ENCODE measurements at places on chromosomes 13 and 19.

GRCh38 chr13:82747291-82747690 lies 1135.0 kb downstream of the SLITRK1 start:
- DNase-seq = no peak

DNA sequence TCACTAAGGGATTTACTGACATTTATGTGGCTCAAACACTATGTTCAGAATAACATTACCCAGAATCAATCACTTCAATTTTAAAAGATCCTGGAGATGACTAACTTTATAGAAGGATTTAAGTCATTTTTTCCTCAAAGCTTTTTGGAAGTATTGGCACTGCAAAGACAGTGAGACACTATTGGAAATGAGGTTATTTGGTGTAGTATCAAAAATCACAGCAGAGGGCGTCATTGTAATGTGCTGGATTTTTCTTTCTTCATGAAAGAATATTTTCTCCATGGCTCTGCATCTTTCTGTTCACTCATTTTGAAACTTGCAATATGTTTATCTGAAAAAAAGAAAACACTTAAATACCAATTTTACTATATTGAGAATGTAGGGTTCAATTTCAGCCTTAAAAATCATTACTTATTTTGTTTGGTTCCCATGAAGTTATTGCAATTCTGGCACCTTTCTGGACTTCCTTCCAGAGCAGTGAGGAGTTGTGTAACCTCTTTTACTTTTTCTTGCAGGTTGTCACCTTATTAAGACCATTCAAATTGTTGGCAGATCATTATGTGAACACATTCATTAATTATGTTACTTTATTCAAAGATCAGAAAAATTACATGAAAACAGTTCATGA lies 3.7 kb upstream of the CSNK1A1L start:
- DNase-seq = no peak

DNA sequence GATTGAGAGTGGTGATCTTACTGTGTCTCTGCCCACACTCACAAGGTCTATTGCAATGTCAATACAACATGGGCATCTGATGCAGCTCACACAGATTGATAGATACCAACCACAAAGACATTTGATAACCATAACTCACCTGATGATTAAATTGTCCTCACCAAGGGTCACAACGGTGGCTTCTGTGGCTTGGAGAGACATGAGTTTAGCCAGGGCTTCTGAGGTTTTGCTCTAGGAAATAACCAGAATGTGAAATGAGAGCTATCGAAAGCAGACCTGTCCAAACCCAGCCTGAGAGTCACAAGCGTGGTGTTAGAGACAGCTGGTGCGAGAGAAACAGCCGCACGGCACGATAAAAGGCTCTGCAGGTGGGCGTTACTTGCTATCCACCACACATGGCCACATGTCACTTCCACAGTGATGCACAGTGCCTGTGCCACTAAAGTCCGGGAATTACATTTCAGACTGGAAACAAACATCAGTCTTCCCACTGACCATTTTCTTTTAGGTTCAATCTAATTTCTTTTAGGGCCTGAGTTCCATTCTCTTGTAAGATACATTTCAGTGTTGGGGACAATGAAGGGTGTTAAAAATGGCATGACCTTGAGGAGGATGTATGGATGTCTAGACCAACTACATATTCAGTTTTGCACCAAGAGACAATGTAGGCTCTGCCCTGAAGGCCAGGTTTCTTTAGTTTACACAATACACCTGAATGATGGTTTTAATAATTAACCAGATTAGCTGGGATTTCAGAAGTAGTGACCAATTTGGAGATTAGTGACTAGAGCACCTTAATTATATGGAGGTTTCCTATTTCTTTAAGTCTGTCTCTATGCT lies 53.7 kb downstream of the ATP7B start:
- no peak for DNase-seq

DNA sequence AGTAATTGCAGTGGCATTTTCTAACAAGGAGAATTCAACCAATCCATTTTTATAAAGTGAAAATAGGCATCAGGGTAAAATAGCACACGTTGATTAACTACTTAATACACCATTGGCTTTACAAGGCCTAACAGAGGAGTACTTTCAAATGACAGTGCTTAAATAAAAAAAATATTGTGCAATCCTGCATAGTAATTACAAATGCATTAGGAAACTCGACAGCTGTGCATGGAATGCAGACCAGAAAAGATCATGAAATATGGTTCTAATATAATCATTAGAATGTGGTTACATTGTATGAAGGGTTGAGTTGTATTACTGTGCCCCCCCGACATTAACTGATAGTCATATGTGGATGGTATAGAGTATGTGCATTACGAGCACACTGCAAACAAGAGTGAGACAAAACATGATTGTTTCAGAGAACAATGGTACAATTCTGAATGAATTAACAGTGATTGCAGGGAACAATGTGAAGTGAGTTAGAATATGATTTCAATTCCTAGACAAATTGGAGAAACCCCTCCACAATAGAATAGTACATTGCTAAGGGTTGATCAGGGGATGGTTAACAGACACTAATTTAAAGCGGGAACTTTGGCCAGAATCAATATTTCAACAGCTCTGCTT lies 270.6 kb downstream of the GPC5 start:
- no peak for DNase-seq

GRCh38 chr19:7534531-7535046 lies 928 bp upstream of the PNPLA6 start:
- DNase-seq = peak; percentile 64

DNA sequence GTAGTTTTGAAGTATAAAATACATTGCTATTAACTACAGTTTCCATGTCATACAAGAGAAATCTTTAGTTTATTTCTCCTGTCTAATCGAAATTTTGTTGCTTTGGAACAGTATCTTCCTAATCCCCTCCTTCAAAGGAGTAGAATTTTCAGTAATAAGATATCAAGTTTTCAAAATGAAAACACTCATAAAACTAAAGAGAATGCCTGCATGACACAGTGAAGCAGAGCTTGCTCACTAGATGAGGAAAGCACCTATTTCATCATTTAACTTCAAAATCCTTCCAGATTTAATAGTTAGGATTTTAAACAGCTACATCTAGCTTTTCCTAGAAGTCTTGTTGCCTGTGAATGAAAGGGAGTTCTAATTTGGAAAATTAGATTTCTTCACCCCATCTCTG lies 80.8 kb downstream of the TNFSF11 start:
- DNase-seq = no peak

DNA sequence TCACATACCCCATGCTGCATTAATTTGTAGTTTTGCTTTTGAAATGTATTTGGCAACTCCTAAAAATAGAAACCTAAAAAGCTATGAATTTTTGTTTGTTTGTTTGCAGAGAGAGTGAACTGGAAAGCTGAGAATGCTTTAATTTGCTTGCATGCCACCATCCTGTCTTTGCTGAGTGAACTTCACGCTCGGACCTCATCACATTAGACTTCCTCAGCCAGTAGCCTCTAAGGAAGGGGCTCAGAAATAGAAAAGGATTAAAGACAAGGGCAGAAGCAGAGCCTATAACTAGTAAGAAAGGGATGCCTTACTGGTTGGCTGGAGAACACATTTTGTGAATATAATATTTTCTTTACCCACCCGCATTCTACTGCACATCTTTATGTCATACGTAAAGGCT lies 275.1 kb downstream of the DCLK1 start:
- no peak for DNase-seq

- no peak for DNase-seq
Measured at GRCh38 chr13:80783926-80784565, 443.1 kb upstream of the SPRY2 start.

DNA sequence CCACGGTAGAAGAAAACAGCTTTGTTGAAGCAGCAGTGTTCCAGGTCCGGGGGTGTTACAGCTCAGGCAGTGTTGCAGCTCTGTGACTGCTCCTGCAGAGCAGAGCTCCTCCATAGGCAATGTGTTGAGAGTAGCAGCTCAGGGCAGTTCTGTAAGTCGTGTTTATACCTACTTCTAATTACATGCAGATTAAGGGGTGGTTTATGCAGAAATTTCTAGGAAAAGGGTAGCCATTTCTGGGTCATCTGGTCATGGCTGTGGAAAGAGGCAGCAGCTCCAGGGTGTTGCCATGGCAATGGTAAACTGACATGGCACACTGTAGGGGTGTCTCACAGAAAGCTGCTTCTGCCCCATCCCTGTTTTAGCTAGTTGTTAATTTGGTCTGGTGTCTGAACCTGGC lies 316.4 kb downstream of the GPC5 start:
- DNase-seq = no peak

GRCh38 chr19:54462655-54463530 lies 685 bp downstream of the LENG9 start:
- peak; percentile 76 for DNase-seq

DNA sequence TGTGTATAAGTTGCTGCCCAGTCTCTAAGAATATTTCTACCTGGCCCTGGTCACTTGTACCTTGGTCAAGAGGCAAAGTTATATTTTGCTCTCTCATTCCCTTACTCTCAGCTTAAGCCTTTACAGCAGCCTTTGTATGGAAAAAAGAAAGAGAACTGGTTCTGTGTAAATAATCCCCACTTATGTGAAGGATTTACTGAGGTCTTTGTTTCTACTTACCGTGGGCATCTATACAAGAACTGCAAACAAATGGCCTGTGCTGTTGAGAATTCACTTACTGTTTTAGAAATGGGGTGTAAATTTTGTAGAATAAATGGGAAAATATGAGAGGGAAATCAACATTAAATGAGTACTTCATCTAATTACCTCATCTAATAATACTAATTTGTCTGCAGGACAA lies 267.4 kb downstream of the PCDH20 start:
- no peak for DNase-seq

DNA sequence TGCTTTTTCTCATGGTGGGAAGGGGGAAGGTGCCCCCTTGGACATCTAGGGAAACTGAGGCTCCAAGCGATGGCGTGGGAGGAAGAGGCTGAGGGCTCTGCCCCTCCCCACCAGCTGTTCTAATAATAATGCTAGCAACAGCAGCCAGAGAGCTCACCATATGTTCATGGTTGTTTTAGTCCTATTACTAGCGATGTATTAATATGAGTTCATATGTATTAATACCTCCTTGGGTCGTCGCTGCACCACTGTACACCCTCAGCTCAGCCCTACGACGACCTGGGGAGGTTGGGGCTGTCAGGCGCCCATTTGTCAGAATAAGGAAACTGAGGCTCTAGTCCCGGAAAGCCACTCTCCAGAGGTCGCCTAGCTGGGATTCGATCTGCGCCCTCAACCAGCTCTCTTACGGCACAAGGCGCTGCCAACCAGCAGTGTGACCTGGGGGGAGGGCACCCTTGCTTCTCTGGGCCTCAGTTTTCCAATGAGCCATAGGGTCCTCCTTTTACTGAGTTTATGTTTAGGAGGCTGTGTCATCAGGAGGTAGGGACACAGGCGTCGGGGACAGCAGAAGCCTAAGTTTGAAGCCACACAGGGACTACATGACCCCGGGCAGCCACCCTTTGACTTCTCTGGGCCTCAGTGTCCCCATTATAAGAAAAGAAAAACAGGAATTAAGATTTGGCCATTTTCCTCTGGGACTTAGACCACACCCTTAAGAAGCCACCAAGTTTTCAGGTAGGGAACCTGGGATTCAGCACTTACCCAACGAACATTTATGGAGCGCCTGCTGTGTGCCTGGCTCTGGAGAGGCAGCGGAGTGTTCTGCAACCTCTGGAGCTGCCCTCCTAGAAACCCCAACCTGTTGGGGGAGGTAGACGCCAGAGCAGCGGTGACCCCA lies 664 bp downstream of the MAST3 start:
- DNase-seq = no peak

DNA sequence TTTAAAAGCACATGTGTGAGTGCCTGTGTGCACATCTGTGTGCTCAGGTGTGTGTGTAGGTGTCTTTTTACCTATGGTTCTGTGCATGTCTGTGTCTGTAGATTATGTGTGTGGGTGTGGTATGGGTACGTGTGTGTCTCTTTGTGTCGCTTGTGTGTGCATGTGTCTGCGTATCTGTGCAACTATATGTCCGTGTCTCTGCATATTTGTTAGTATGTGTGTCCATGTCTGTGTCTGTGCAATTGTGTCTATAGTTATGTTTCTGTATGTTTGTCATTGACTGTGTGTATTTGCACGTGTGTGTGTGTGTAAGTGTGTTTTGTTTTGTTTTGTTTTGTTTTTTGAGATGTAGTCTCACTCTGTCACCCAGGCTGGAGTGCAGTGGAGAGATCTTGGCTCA lies 7.3 kb upstream of the KCTD15 start:
- DNase-seq = no peak

- DNase-seq = no peak
Measured at GRCh38 chr19:19416280-19416679, 10.8 kb downstream of the GATAD2A start.

- DNase-seq = no peak
Measured at GRCh38 chr13:88042489-88042888, 371.3 kb downstream of the SLITRK5 start.

DNA sequence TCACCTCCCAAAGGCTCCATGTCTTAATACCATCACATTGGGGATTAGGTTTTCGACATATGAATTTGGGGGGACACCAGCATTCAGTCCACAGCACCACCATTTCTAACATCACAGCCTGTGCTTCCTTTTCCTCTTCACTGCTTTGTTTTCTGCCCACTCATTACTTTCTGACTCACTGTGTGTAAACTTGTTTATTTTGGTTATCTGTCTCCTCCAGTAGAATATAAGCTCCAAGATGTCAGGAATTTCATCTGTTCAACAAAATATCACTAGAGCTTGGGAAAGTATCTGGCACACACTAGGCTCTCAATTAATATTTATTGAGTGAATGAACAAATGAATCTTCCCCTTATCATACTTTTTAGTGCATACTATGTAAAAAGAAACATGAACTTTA lies 152.0 kb downstream of the NUFIP1 start:
- DNase-seq = no peak

DNA sequence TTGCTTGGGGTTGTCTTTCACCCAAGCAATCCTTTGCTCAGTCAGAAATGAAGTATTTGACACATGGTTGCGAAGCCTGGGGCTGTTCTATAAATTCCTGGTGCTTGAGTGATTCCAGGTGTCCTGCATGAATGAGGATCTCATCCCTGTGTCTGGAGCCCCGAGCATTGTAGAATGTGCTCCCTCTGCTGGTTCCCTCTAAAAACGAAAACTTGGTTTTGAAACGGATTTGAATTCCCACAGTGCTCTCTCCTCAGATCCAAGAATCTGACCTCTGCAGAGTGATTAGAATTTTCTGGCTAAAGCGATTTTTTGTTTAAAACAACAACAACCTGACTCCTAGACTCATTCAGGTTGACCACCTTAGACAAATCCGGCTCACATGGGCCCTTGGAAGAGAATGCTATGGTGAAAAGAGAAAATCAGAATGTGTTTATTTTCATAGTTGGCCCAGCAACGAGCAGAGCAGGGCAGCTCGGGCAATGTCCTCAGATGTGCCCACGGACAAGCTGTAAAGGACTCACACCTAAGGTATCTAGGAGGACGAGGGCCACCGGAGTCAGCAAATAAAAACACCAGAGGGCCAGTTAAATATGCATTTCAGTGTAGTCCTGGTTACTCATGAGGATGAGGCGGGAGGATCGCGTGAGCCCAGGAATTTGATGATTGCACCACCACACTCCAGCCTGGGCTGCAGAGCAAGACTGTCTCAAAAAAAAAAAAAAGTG lies 8.7 kb upstream of the ATP12A start:
- DNase-seq = no peak

- no peak for DNase-seq
Measured at GRCh38 chr13:100019780-100020356, 38.3 kb downstream of the ZIC2 start.

- DNase-seq = no peak
Measured at GRCh38 chr13:20848203-20848602, 54.3 kb downstream of the XPO4 start.

- no peak for DNase-seq
Measured at GRCh38 chr19:40641281-40641680, 40.1 kb downstream of the LTBP4 start.

GRCh38 chr13:64704121-64704649 lies 2526.0 kb downstream of the PCDH9 start:
- DNase-seq = no peak
